ENCODE measurements at places on chromosomes 1 and 21.
A peak's percentile ranks its signal among the peaks of the same experiment; 100 is the strongest.

DNA sequence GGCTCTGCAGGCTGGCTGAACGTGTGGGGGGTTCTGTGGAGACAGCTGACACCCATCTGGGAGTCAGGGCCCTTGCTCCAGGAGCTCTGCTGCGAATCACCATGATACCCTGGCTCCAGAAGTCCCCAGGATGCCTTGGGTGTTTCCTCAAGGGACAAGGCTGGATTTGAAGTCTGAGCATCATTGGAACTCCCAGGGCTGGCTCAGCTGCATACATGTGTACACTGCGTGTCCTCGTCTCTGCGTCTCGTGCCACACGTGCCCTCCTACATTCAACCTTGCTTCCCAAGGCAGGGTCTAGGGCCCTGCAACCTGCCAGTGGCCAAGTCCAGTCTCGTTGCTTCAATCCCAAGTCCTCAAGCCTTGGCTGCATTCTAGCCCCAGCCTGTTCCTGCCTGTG is 11.7 kb downstream of the CSF1 start:
- DNase-seq, result no peak

GRCh38 chr1:6898974-6899539 is 113.8 kb downstream of the CAMTA1 start:
- no peak for DNase-seq

DNA sequence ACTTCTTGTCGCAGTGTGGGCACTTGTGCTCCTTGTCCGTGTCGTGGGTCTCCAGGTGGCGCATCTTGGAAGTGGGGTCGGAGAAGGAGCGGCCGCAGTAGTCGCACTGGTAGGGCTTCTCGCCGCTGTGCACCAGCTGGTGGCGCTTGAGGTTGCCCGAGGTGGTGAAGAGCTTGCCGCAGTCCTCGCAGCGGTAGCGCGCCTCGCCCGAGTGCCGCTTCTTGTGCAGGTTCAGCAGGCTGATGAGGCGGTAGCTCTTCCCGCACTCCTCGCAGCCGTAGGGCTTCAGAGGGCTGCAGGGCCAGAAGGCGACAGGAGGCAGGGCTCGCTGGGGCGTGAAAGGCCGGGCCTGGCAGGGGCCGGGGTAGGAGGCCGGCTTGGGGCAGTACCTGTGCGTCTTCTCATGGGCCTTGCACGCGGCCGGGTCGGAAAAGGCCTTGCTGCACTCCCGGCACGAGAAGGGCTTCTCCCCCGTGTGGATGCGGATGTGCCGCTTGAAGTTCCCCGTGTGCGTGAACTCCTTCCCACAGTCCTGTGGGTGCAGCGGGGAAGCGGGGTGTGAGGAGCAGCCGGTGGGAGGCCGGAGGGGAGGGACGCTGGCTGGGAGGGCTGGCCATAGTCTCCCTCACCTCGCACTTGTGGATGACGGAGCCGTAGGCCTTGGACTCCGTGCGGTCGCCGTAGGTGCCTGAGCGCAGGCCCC is 31.4 kb downstream of the ZBTB17 start:
- no peak for DNase-seq

GRCh38 chr1:83864991-83865390 is 133.9 kb downstream of the TTLL7 start:
- no peak for DNase-seq

GRCh38 chr1:201261771-201262547 is 21.3 kb upstream of the PKP1 start:
- no peak for DNase-seq

DNA sequence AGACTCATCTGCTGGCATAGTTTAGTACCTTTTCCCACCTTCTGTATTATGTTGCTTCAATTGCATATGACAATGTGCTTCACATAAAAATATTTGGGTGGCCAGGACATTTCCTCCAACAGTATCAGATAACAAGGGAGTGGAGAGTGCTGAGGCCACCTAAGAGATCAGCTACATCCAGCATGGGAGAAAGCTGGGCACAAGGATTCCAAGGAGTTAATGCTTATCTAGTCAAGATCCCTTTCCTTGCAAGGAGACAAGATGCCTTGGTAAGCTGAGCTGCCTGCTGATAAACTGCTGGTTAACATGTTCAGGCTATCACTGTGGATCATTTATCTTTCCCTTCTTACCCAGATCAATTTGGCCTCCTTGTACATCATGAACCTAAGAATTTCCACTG is 5.4 kb downstream of the TACSTD2 start:
- DNase-seq, result no peak

DNA sequence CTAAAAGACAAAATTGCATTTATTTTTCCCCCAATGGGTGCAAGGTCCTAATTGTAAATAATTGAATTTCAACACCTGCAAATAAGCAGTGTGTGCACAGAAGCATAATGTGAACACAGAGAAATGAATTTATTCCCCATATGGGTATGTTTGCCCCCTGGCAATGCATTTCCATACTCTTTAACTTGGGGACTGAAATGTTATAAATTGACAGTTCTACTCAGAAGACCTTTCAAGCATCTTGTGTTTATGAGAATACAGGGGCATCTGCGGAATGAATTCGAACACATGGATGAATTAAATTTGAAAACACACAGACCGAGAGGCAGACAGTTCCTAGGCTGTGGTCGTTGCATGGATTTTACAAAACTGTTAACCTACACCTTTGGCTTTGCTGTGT is 3.5 kb downstream of the PBX1 start:
- DNase-seq, result no peak

DNA sequence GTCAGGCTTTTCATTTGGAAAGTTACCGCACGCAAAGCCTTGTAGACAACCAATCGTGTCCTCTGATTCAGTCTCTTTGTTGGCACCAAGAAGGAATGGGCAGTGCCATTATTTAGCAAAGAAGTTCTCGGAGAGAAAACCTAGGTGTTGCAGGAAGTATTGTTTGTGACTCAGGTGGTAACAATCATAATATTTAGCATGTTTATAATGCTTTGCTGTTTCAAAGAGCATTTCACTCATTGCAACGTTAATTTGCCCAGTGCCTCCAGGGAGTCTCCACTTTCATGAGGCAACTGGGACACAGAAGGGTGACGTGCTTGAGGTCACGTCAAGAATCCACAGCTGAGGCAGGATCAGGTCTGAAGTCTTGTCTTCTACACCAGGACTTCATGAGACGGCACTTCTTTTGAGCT is 31.4 kb downstream of the STPG1 start:
- no peak for DNase-seq

DNA sequence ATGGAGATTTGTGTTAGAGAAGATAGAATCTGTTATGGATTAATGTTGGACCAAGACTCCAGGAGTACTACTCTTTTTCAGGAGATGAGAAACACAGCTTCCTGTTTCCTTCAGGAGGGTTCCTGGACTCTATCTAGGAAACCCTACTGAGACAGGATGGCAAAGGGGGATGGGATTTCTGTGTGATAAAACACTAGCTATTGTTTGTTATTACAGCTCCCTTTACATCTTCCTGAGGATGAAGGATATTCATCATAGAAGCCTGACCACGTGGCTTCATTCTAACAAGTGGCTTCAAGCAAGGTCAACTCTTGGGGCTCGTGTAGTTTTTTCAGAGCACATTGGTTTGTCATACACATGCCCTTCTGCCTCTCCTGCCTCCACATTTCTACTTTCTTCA is 33.3 kb downstream of the RGL1 start:
- no peak for DNase-seq

- no peak for DNase-seq
Observed at GRCh38 chr1:208243527-208243966, 637 bp downstream of the PLXNA2 start.

GRCh38 chr21:42763581-42764442 is 110.4 kb downstream of the PDE9A start:
- DNase-seq, result no peak

GRCh38 chr1:93029317-93029716 is 49.8 kb upstream of the MTF2 start:
- no peak for DNase-seq

- no peak for DNase-seq
Observed at GRCh38 chr1:19676438-19676922, 11.8 kb downstream of the HTR6 start.

DNA sequence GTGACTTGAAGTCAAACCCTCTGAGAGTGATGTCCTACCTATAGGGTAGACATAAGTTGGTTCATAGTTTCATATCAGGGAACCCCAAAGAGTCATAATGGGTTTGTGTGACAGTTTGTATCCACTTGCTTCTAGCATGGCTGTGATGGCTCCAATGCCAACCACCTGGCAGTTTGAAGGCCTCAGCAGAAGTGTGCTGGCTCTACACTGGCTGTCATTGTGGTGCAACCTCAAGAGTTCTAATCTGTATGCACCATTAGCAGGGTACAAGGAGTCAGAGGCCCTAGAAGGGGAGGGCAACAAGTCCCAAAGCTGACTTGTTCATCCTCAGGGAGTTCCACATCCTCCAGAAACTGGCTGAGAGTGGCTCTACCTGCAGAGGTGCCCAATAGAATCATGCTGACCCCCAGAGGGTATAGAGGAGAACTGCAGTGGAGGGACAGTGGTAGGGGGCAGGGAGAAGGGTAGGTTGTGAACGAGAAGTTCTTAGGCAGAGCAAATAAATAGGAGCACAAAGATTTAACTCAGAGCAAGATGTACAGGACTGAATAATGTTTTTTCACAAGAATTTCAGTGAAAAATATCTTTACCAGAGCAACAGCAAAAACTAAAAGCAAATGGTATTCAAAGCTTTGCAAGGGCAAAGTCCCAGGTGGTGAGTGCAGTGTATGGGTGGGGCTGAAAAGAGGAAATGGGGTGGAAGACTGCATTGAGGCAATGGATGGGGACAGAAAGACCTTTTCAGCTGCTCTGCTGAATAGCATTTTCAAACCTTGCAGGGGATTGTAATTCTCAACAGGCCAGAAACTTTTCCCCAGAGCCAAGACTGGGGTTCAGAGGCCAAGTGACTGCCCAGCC is 3.2 kb downstream of the FCRL2 start:
- DNase-seq, result no peak

GRCh38 chr1:110087812-110088738 is 17.6 kb upstream of the ALX3 start:
- peak; percentile 68 for DNase-seq

GRCh38 chr1:61114178-61114870 is 32.0 kb downstream of the NFIA start:
- no peak for DNase-seq

DNA sequence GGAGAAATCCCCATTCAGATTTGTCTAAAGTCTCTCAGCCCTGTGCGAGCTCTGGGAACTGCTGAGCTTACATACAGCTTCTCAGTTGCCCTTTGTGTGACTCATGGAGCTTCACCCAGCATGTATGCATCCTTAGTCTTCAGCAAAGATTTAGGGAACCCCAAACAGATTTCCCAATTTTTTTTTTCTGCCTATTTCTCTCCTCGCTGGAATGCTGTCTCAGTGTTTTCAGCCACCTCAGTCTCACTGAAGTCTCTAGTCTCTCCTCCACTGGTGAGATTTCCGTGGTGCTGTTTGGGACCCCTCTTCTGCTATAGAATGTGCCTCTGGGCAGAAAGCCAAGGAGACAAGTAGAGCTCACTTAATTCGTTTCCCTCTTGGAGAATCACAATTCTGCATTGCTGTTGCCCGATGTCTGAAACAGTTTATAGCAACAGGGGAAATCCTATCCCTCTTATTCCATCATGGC is 28.1 kb upstream of the TXLNA start:
- no peak for DNase-seq

- DNase-seq, result no peak
Observed at GRCh38 chr1:208332036-208332773, 88.0 kb upstream of the PLXNA2 start.

DNA sequence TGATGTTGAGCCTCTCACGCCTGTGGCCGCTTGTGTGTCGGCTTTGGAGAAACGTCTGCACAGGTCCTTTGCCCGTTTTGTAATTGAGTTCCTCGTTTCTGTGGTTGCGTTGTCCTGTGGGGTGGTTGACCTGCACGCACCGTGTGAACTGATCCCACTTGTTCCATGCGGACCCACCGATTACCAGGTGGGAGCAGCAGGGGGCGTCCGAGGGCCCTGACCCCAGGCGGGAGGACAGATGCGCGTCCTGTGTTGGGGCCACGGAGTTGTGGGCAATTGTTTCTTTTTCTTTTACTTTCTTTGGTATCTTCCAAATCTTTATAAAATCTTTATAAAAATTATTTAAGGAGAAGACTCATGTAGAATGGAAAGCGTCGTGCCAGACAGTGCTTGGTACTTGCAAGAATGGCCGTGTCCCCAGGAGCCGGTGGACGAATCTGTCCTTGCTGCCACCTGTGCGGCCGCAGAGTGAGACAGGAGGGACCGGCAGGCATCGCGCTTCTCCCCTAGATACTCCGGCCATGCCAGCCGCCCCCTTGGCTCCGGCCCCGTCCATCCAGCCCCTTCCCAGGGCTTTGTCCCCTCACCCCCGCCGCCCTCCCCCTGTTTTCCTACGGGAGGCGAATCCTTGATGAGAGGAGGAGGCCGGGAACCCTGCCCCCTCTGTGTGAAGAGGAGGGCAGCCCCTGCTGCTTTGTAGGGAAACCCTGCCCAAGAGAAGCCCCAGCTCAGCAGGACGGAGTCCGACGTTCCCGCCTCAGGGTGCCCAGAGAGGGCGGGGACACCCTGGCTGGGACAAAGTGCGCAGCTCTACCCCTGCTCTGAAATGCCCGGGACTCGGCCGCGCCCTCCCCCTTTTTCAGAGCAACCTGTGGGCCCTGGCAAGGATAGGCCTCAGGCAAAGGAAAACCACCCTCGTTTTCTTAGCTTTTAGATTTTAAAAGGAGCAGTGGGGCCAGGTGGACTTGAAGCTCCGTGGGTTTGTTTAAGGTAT is 41.7 kb downstream of the PRKCZ start:
- DNase-seq, result no peak

GRCh38 chr21:14841511-14842472 is 223.0 kb downstream of the NRIP1 start:
- DNase-seq, result no peak
